ENCODE measurements at places on chromosomes 12 and 14. TPM values are rescaled to one million over a fixed set of nuclear protein-coding genes. Genes with fewer than 3 reads are reported as not detected.
A peak's percentile ranks its signal among the peaks of the same experiment; 100 is the strongest.

The BCL2L2 gene
- total RNA-seq = 32.6 TPM

The STYX gene
- 5.5 TPM for total RNA-seq

The LRRC10 gene
- not detected for total RNA-seq

The ANKRD33 gene
- total RNA-seq = not detected

The MYF5 gene
- not detected for total RNA-seq

The NAP1L1 gene
- 635 TPM for total RNA-seq

GRCh38 chr14:58645641-58646040, 7.9 kb downstream of the DACT1 start:
- H3K4me1 ChIP-seq = peaks cover 13% of the 10 kb centered on the region
- no peak overlapping the region for H3K27ac ChIP-seq
- no peaks in the 10 kb centered on the region for H3K27me3 ChIP-seq
- H3K36me3 ChIP-seq = peaks cover 14% of the 10 kb centered on the region

- no peak for DNase-seq
- H3K27me3 ChIP-seq = peaks cover 7% of the 10 kb centered on the region
- no peaks in the 10 kb centered on the region for H3K36me3 ChIP-seq
- H3K4me1 ChIP-seq = peaks cover 20% of the 10 kb centered on the region
- no peak overlapping the region for H3K4me3 ChIP-seq
These were observed 169.1 kb downstream of the RBM19 start for GRCh38 chr12:113796852-113797534.

- H3K27me3 ChIP-seq = peaks cover 6% of the 10 kb centered on the region
- no peak overlapping the region for H3K4me3 ChIP-seq
- peaks cover 8% of the 10 kb centered on the region for H3K36me3 ChIP-seq
- DNase-seq = no peak
- H3K27ac ChIP-seq = no peak overlapping the region
These were observed 230.4 kb downstream of the TRHDE start for GRCh38 chr12:72502546-72502945.

DNA sequence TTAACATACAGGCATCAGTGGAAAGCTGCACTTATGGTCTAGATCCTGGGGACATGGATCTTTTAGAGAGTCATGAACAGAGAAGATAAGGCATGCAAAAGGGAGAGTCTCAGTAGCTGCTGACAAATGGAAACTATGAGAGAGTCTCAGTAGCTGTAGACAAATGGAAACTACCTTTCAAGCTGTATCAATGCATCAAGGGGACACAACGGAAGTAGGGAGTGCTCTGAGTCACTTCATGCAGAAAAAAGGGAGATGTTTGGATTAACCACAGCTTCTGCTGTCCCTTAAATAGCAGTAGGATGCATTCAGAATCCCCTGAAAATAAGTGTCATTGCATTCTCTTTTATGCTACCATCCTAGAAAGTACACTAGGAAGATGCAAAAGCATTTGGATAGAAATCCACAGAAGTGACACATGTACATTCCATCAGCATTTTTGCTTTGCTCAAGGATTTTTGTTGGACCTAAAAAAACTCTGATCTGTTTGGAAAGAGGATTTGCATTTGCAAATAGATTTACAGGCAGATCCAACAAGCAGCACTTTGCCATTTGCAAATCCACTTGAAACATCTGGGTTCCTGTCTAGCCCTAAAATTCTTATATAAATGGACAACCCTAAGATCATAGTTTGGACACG, 227.5 kb upstream of the LMO3 start:
- H3K36me3 ChIP-seq = no peaks in the 10 kb centered on the region
- peaks cover 9% of the 10 kb centered on the region for H3K4me1 ChIP-seq
- no peak overlapping the region for H3K4me3 ChIP-seq
- H3K27ac ChIP-seq = no peak overlapping the region
- no peaks in the 10 kb centered on the region for H3K27me3 ChIP-seq
- DNase-seq = no peak

GRCh38 chr14:67269298-67270060, 28.2 kb downstream of the PALS1 start:
- H3K4me1 ChIP-seq = peaks cover 6% of the 10 kb centered on the region
- peaks cover 2% of the 10 kb centered on the region for H3K27me3 ChIP-seq
- H3K27ac ChIP-seq = no peak overlapping the region
- no peak for DNase-seq
- no peaks in the 10 kb centered on the region for H3K36me3 ChIP-seq
- no peak overlapping the region for H3K4me3 ChIP-seq

GRCh38 chr14:55789406-55789805, 209.4 kb downstream of the KTN1 start:
- peaks cover 4% of the 10 kb centered on the region for H3K36me3 ChIP-seq
- DNase-seq = no peak
- H3K27me3 ChIP-seq = no peaks in the 10 kb centered on the region
- no peak overlapping the region for H3K27ac ChIP-seq

- H3K36me3 ChIP-seq = no peaks in the 10 kb centered on the region
- no peak for DNase-seq
- H3K27ac ChIP-seq = no peak overlapping the region
- peaks cover 1% of the 10 kb centered on the region for H3K27me3 ChIP-seq
- H3K4me1 ChIP-seq = peaks cover 14% of the 10 kb centered on the region
These were observed 12.4 kb downstream of the COPZ1 start for GRCh38 chr12:54337280-54337842.

DNA sequence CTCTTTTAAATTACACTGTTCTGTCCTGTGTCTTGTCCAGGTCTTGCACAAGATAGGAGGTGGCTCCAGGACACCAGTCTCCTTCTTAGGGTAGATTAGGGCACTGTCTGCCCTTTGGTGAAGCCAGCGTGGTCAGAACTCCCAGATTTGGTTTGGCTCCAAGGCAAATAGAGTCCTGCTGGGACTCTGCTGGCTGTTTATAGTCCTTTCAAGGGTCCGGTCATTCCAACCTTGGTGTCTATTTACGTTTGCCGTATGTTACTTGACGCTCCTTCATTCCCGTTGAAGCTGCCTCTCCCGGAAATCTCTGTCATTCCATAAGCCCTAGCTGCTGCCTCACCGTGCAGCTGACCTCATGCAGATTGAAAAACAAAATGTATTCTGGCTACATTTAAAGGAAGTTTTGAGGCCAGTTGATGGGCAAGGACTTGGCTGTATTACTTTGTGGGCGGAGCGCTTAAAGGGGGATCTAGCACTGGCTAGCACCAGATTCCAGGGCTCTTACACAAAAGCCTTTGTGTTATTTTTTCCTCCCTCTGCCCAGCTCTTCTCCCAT, 180.6 kb downstream of the AKAP6 start:
- H3K36me3 ChIP-seq = no peaks in the 10 kb centered on the region
- H3K27me3 ChIP-seq = peaks cover 13% of the 10 kb centered on the region
- peaks cover 14% of the 10 kb centered on the region for H3K4me1 ChIP-seq
- no peak for DNase-seq
- no peak overlapping the region for H3K27ac ChIP-seq

GRCh38 chr12:108576660-108577234, 14.4 kb downstream of the ISCU start:
- peaks cover 6% of the 10 kb centered on the region for H3K27me3 ChIP-seq
- no peak overlapping the region for H3K27ac ChIP-seq
- H3K4me3 ChIP-seq = no peak overlapping the region
- no peaks in the 10 kb centered on the region for H3K36me3 ChIP-seq
- DNase-seq = no peak

- DNase-seq = no peak
- H3K27ac ChIP-seq = peak overlapping the region; percentile 50
- no peak overlapping the region for H3K4me3 ChIP-seq
- peaks cover 35% of the 10 kb centered on the region for H3K4me1 ChIP-seq
- H3K27me3 ChIP-seq = no peaks in the 10 kb centered on the region
- H3K36me3 ChIP-seq = no peaks in the 10 kb centered on the region
These were observed 90.2 kb upstream of the TMTC2 start for GRCh38 chr12:82596483-82596882.

GRCh38 chr12:77629141-77629540, 201.6 kb upstream of the NAV3 start:
- H3K27me3 ChIP-seq = no peaks in the 10 kb centered on the region
- H3K36me3 ChIP-seq = peaks cover 4% of the 10 kb centered on the region
- no peaks in the 10 kb centered on the region for H3K4me1 ChIP-seq
- no peak overlapping the region for H3K27ac ChIP-seq
- H3K4me3 ChIP-seq = no peak overlapping the region

GRCh38 chr14:94388384-94389103, at the start of gene SERPINA1:
Gene SERPINA1, minus strand, starts transcription at chr14:94388602. Its CDS starts 5,365 bp downstream, at chr14:94383237.
- H3K4me1 ChIP-seq = no peaks in the 10 kb centered on the region
- H3K4me3 ChIP-seq = no peak within 1 kb of the TSS
- H3K36me3 ChIP-seq = no peaks in the 10 kb centered on the region
- no peak within 1 kb of the TSS for H3K27ac ChIP-seq

DNA sequence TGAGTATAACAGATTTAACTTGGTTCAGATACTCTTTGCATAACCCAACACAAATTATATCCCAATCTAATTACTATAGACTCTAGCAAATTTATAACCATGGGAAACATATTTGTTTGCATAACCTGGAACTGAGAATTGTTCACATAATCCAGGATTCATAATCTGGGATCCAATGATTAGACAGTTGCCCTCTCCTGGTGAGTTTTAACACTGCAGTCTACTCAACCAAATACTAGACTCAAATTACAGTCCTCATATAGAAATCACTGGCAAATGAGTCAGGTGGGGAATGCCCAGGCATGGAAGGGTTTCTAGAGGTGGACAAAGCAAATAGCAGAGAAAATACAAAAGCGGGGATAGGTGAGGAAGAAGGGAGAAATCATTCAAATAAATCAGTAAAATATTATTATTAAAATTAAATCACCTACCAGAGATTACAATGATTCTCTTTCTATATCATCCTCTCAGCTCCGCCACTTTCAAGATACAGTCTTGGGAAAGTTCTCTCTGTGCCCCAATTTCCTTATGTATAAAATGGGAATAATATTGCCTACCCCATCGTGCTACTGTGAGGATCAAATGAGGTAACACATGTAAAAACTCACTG, 9.4 kb downstream of the GCH1 start:
- no peak overlapping the region for H3K4me3 ChIP-seq
- peaks cover 2% of the 10 kb centered on the region for H3K27me3 ChIP-seq
- H3K4me1 ChIP-seq = no peaks in the 10 kb centered on the region
- no peak for DNase-seq
- no peak overlapping the region for H3K27ac ChIP-seq
- H3K36me3 ChIP-seq = no peaks in the 10 kb centered on the region

DNA sequence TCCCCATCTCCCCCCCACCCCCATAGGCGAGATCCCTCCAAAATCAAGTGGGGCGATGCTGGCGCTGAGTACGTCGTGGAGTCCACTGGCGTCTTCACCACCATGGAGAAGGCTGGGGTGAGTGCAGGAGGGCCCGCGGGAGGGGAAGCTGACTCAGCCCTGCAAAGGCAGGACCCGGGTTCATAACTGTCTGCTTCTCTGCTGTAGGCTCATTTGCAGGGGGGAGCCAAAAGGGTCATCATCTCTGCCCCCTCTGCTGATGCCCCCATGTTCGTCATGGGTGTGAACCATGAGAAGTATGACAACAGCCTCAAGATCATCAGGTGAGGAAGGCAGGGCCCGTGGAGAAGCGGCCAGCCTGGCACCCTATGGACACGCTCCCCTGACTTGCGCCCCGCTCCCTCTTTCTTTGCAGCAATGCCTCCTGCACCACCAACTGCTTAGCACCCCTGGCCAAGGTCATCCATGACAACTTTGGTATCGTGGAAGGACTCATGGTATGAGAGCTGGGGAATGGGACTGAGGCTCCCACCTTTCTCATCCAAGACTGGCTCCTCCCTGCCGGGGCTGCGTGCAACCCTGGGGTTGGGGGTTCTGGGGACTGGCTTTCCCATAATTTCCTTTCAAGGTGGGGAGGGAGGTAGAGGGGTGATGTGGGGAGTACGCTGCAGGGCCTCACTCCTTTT, 2.7 kb downstream of the GAPDH start:
- peak overlapping the region; percentile 25 for H3K4me3 ChIP-seq
- peaks cover 3% of the 10 kb centered on the region for H3K36me3 ChIP-seq
- no peak for DNase-seq
- peak overlapping the region; percentile 28 for H3K27ac ChIP-seq

GRCh38 chr12:132329036-132329719, at the start of gene GALNT9:
Gene GALNT9, minus strand, starts transcription at chr12:132329589. Its CDS starts 386 bp downstream, at chr12:132329203.
- peak within 1 kb of the TSS; percentile 6 for H3K27ac ChIP-seq
- peaks cover 6% of the 10 kb centered on the region for H3K4me1 ChIP-seq
- peaks cover 15% of the 10 kb centered on the region for H3K27me3 ChIP-seq
- peaks cover 10% of the 10 kb centered on the region for H3K36me3 ChIP-seq
- H3K4me3 ChIP-seq = peak within 1 kb of the TSS; percentile 80

- H3K27ac ChIP-seq = no peak overlapping the region
- H3K4me1 ChIP-seq = no peaks in the 10 kb centered on the region
- DNase-seq = no peak
- H3K27me3 ChIP-seq = no peaks in the 10 kb centered on the region
- H3K36me3 ChIP-seq = peaks cover 3% of the 10 kb centered on the region
These were observed 52.2 kb downstream of the NDUFA12 start for GRCh38 chr12:94951071-94951934.

GRCh38 chr14:22613736-22614239, 15.7 kb downstream of the ABHD4 start:
- H3K27me3 ChIP-seq = no peaks in the 10 kb centered on the region
- H3K4me3 ChIP-seq = no peak overlapping the region
- no peak for DNase-seq
- H3K27ac ChIP-seq = no peak overlapping the region
- H3K4me1 ChIP-seq = peaks cover 28% of the 10 kb centered on the region
- H3K36me3 ChIP-seq = peaks cover 5% of the 10 kb centered on the region

GRCh38 chr14:38197001-38197783, 10.5 kb upstream of the SSTR1 start:
- peaks cover 20% of the 10 kb centered on the region for H3K4me1 ChIP-seq
- peaks cover 2% of the 10 kb centered on the region for H3K27me3 ChIP-seq
- no peak overlapping the region for H3K4me3 ChIP-seq
- no peak for DNase-seq

GRCh38 chr14:79491161-79491560, 720.1 kb downstream of the DIO2 start:
- peaks cover 25% of the 10 kb centered on the region for H3K4me1 ChIP-seq
- no peak overlapping the region for H3K4me3 ChIP-seq
- no peaks in the 10 kb centered on the region for H3K27me3 ChIP-seq
- DNase-seq = no peak
- no peak overlapping the region for H3K27ac ChIP-seq

Data from glutamatergic neuron (in vitro differentiated cells).